T-cell (primary cell): ENCODE measurements at places on chromosomes 3 and 15.

DNA sequence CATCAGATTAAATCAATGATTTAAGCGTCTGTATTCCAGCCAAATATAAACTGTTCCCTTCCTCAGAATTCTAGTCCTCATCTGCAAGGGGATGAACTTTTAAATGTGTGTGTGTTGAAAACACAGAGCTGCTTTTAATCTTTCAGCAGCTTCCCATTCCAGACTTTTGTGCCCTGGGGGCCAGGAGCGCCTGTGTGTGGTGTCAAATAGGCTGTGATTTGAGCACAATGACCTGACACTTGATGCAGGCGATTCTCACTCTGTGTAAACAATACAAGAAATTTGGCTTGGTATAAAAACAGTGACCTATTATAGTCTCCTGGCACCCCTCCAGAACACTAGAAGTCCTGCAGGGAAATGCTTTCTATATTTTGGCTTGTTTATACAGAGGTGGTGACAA lies 274.6 kb upstream of the ROPN1 start:
- DNase-seq, result no peak

DNA sequence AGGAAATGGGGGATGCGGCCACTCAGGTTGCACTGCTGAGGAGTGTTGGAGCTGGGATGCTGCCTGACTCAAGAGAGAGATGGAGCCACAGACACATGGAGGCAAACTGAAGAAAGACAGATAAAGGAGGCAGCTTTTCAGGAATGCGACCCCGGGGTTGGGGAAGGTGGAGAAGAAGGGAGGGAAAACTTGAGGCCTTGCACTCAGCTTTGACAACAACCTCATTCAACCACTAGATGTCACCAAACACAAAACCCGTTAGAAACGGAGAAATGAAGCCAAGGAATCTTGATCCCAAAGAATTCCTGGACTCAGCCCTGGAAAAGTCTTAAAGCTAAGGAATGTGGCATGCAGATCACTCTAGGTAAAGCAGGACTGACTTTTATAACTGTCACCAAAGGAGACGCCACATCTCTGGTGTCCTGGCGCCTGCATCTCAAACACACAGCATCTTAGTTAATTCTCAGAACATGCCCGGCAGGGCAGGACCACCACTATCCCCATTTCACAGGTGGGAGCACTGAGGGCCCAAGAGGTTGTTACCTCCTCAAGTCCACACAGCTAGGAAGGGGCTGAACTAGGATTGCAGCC lies 59.6 kb upstream of the LMCD1 start:
- DNase-seq, result no peak

GRCh38 chr15:63073497-63074172 lies 31.1 kb downstream of the TPM1 start:
- no peak for DNase-seq

- no peak for DNase-seq
Measured at GRCh38 chr15:89826671-89827655, 12.3 kb upstream of the ANPEP start.

DNA sequence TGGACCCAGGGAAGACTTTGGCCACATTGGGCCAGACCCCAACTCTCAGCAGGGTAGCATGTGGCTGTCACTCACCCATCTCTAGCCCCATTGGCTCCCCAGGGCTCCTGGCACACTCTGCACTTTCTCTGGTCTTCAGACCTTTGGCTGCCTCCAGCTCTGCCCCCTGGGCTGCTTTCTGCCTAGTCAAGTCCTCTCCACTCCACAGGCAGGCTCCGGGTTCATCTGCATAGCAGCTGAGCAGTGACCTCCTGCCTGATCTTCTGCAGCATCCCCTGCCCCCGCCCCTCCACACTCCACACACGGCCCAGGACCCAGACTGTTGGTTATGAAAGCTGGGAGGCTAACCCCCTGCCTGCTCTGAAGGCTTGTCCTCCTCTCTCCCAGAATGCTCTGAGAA lies 8.4 kb upstream of the C15orf39 start:
- no peak for DNase-seq
